Stimulated activated CD8-positive, alpha-beta memory T cell treated with anti-CD3 and anti-CD28 coated beads, Interleukin-4, amount 100 ng/mL, for 4 hours (primary cell): ENCODE measurements at places on chromosomes 13 and 19.

DNA sequence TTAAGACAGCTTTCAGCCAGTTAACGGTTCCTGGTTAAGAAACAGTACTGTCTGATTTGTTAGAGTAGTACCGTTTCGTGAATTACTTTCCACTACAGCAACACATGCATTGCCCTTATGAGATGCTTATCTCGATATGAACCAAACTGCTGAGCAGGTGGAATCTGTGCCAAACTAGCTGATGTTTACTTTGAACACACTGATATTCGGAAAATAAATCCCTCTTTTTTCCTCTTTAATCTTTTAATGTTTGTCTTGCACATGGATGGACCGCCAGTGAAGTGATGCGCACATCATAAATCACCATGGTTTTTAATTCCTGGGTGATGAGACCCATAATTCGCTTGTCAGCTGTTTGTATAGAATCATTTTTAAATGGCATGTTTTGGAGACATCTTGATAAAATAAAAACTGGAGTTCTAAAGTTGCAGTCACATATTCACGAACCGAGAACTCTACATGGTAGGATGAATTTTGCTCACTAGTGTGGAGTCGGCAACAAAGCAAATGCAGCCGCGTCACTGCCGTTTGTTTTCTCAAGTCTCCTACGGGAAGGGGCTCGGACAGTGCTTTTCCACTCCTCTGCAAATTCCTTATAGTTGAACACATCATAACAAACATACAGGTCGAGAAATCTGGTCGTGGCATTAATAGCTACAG, 1.1 kb downstream of the GJA3 start:
- DNase-seq: no peak

DNA sequence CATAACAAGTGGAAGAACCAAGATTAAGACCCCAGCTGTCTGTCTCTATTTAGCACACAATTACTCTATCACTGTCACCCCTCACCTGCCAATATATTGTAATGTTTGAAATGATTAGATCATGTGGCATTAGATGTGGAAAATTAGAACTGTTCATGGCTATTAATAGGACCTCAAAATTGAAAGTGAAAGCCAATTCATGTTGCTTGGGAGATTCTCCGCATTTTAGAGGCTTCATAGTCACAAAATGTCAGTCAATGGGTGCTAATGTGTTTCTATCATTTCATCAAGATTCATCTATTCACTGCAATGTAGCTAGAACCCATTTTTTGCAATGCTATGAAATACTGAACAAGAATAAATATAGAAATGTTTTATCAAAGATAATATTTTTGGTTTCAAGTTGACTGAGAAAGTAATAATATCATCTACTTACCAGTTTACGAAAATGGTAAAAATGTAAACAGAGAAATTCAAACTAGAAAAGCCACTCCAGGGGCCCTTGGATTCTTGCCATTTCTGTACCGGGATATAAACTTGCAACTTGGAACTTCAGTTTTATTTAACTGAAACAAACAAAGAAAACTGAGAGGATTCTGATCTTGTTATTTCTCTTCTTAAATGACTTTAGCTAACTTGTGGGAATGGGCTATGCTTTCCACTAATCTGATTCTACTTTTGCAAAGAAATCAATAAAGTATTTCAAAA, 388.6 kb downstream of the DCT start:
- no peak for DNase-seq

GRCh38 chr19:13860679-13861391, 16.1 kb upstream of the NANOS3 start:
- DNase-seq: no peak

GRCh38 chr19:54191011-54191810, at the start of gene TSEN34:
TSS of gene TSEN34 (plus strand) at chr19:54191308. CDS start at chr19:54191365, 57 bp downstream.
- DNase-seq: no peak

GRCh38 chr19:31255174-31255799, 93.9 kb downstream of the TSHZ3 start:
- DNase-seq: no peak
